Kidney capillary endothelial cell (primary cell): ENCODE measurements at places on chromosomes 6 and 20.

DNA sequence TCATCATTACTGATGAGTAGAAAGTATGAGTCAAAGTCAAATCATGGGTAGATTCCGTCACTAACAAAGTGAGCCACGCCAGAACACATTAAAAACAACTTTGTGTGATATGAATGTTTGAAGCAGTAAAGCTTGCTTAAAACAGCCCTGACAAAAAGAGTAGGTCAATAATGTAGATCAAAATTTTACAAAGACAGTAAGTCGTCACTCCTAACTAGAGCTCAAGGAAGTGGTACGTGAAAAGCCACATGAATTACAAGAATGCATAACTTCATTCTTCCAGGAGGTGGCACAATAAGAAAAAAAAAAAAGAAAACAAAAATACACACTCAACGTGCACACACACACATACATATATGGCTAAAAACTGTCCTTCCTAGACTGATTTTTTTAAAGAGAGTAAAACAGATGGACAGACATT is 69.9 kb downstream of the HACE1 start:
- peak; percentile 39 for DNase-seq

DNA sequence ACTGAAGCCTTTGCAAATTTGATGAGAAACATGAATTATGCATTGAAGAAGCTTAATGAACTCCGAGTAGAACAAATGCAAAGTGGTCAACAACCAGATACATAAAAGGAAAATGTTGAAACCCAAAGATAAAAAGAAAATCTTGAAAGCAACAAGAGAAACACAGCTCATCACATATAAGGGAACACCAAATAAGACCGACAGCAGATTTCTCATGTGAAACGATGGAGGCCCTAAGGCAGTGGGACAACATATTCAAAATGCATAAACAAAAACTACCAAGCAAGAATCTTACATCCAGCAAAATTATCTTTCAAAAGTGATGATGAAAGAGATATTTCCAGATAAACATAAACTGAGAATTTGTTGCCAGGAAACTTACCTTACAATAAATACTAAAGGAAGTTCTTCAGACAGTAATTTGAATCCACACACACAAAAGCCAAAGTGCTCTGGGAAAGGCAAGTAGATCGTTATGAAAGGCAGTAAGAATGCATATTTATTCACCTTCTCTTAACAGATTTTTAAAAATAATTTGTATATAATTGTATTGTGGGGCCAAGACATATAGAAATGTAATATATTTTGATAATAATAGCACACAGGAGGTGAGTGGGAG is 22.5 kb downstream of the SLC52A3 start:
- DNase-seq, result no peak

GRCh38 chr20:37330316-37330715 is 15.6 kb upstream of the SRC start:
- no peak for DNase-seq

DNA sequence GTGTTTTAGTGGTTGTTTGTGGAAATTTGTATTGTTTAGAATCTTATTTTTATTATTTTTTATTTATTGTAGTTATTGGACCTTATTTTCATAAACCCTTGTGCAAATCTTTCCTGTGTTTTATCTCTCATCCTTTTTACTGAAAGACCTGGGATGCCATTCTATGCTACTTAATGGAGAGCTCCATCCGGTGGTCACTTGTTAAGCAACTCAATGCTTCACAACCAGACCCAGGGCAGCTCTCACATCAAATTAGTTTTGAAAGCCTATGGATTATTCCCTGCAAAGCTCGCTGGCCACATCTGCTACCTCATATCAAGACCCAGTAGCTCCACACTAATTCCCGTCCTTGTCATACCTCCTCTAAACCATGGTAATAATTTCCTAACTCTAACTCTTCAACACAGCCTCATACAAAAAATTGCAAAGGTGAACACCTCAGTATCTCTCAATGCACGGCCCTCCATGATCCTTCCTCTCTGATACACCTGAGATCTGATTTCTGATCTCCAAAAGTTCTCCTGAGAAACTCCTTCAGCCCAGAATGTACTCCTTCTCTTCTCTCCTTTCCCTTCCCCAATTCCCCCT is 296.6 kb upstream of the MANEA start:
- no peak for DNase-seq

DNA sequence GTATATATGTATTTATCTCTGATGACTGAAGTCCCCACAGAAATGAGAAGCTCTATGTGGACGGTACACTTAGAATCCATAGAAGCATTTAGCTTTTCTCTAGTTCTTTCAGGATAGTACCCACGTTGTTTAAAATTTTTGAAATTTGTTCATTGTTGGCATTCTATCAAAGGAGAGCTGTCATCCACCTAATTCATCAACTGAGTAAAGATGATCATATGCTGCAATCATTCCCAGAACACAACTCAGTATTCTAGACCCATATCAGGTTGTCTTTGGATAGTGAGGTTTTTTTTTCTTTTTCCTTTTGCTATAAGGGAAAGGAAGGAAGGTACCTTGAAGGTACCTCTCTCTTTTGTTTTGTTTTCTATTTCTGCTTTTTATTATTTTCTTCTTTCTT is 9.3 kb downstream of the SERAC1 start:
- DNase-seq, result no peak

DNA sequence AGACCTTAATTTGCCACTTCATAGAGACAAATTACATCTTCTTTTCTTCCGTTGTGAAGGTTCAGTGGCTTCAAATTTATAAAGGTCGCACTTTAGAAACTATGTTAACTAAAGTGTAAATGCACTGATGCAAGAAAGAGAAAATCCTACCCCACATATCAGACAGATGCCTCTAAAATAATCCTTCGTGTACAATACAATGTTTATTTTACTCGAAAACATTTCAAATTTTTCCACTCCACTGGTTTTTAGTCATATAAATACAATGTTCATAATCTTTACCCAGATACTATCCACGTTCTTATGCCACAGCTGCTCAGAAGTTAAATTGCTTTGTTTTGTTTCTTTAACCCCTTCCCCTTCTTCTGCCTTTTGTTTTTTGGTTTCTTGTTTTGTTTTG is 140.3 kb upstream of the LAMP5 start:
- no peak for DNase-seq

GRCh38 chr6:17081273-17081672 is 20.6 kb upstream of the STMND1 start:
- DNase-seq, result no peak

DNA sequence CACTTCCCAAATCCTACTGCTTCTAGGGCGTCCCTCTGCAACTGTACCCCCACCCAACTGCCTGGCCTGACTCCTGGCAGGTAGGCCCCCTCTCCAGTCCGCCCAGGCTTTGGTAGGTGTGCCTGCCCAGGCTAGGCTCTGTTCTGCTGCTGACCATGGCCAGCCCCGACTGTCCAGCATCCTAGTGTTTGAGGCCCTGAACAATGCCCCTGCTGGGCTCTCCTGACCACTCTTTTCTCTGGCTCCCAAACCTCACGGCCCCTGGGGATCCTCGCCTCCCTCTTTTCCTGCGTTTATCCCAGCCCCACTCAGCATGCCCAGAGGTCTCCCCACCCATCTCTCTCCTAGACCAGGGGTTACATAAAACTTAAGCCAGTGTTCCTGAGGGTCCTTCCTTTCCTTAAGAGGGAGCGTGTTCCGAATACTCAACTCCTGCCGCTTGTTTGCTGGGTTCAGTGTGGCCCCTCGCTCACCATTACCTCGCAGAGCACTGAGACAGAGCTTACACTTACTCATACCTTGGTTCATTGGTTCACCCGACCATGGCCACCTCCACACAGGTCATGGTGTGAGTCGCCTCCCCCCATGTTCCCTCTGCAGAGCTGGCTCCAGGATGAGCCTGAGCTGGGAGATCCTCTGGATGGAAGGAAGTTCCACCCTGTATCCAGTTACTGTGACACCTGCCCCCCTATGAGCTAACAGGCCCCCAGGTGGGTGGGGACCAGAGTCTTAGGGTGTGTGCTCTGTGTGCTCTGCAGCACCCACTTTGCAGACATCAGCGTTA is 21.0 kb upstream of the MYT1 start:
- DNase-seq, result no peak

DNA sequence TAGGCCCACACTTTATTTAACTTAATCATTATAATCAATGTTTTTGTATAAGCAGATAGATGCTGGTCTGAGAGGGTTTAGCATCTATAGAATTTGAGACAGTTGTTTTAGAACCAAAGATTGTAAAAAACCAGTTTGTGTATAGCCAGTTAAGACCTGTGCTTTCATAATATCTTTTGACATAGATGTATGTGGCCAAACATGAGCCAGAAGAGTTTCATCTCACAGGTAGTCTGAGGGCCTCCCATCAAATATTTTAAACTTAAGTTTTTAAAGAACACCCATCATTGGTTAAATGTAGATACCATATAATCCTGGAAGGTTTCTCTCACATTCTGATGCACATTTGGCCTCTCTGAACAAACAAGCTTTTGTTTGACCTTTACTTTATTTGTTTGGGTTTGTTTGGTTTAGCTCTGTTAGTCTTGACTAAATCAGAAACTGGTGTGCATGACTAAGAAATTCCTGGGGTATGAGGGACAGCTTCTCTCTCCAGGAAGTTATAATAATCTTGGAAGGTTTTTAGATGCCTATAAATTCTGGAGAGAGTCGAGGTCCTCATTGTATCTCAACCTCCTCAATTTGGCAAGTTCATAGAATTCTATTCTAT is 58.0 kb upstream of the TMEM200A start:
- DNase-seq, result no peak

DNA sequence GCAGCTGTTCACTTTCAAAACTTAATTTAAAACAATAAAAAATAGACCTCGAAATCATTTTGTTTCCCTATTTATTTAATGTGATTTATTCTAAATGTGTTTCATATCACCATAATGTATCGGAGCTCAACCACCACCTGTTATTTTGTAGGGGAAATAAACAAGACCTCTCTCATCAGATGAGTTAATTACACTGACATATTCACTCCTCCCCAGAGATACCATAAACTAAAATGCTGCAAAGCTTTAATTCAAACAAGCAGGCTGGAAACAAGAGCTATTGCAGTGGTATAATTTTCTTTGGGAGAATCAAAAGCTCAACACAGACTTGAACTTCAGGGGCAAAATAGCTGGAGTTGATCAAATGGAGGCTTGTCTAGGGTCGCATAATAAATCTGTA is 303.5 kb upstream of the TSHZ2 start:
- DNase-seq, result no peak

DNA sequence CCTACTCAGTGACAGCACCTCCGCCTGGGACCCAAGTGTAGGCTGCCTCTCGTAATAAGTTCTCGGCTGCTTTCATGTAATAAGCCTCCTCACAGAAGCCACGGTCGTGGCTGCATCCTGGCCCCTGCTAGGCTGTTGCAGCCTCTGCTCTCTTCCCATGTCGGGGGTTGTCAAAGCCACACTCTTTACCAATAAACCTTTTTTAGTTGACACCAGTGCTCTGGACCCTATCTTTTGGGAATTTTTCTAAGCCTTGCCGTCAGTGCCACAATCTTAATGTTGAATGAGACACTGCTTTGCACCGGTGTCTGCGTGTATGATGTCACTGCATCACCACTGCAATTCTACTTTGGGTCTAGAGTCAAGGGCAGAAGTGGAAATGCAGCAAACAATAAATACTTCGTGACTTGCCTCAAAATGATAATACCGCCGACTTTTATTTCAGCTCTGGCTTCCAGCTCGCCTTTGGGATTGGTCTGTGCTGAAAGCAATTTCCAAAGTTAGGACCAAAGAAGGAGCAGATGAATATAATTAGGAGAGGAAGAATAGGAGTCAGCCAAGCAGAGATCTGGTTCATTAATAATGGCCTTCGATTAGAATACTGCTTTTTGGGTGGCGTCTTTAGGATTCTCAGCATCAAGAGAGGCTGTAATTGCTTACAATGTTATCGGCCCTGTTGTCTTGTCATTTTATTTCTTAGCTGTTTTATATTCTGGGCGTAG is 57.6 kb upstream of the CCN6 start:
- no peak for DNase-seq

- DNase-seq, result no peak
Observed at GRCh38 chr6:160979061-160979708, 12.4 kb upstream of the MAP3K4 start.

GRCh38 chr20:43365691-43366090 is 92.0 kb upstream of the SRSF6 start:
- no peak for DNase-seq

DNA sequence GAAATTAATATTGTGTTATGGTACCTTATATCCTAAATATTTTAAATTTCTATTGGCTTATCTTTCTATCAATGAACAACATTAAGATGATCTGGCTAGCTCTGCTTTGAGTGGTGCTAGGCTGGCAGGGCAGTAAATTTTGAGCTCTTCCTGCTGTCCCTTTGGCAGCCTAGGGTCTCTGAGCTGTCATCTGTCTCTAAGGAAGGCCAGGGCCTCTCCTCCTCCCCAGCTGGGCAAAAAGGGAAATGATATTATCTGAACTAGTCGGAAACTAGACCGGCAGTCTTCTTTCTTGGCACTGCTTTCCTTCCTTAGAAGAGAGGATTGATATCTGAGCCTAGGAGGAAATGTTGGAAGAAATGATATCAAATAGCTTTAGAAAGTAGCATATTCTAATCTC is 176.7 kb upstream of the BTBD3 start:
- no peak for DNase-seq

DNA sequence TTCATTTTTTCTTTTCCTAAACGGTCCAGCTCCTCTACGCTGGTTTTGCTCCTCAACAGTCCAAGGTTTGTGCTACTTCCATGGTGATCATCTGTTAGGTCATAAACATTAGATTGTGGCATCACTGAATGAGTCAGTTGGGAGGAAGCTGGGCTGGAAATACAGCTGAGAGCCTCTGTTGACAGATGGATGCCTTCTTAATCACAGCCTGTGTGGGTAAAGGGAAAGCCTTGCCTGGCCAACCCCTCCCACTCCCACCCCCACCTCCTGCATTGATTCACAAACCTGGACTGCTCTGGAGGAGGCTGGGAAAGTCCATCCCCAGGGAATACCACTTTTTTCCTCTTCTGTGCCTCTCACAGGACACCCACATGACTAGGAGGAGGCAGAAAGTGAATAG is 180.6 kb upstream of the CCN2 start:
- peak; percentile 96 for DNase-seq

DNA sequence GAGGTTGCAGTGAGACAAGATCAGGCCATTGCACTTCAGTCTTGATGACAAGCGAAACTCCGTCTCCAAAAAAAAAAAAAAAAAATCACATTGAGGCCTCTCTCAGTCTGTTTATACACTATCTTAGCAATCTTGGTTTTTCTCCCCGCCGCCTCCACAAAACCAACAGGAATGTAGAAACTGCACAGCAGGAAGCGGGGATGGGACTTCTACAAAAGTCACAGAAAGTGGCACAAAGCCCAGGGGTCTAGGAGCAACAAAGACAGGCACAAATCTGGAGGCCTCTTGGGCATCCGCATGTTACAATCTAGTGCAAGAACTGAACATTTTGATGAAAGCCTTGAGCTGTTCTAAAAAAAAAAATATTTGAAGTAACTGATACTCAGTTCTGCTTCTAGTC is 48.6 kb downstream of the KDM1B start:
- DNase-seq, result no peak
